ENCODE measurements at places on chromosomes 16 and 17. TPM values are rescaled to one million over a fixed set of nuclear protein-coding genes. Genes with fewer than 3 reads are reported as not detected.

The TAT gene
- total RNA-seq = not detected

The KIFC3 gene
- total RNA-seq = 58.8 TPM

The PRSS33 gene
- not detected for total RNA-seq

The SLC16A11 gene
- not detected for total RNA-seq

The ITGAD gene
- 0.68 TPM for total RNA-seq

The KRTAP1-5 gene
- not detected for total RNA-seq

The MYH13 gene
- total RNA-seq = not detected

Data from subcutaneous adipose tissue (tissue), 4 donors.